ENCODE measurements at places on chromosomes 3 and 15.
A peak's percentile ranks its signal among the peaks of the same experiment; 100 is the strongest.

GRCh38 chr15:36334059-36334458 lies 245.4 kb upstream of the CDIN1 start:
- DNase-seq: no peak

GRCh38 chr3:156158656-156159295 lies 38.4 kb downstream of the KCNAB1 start:
- DNase-seq: no peak

DNA sequence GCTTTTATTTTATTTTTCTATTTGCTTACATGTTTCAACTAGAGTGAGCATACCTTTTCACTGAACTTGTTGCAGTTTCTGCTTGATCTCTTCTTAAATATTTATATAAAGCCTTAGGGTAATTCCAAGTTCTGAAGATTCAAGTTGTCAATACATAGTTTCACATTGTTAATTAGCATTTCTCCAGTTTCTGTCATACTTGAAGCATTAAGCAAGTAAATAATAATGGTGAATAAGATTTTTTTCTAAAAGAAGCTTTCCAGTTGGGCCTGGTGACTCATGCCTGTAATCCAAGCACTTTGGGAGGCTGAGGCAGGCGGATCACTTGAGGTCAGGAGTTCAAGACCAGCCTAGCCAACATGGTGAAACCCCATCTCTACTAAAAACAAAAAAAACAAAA lies 53.9 kb downstream of the CALML4 start:
- no peak for DNase-seq

- no peak for DNase-seq
These were observed 10.9 kb downstream of the KBTBD13 start for GRCh38 chr15:65087411-65087810.

- no peak for DNase-seq
These were observed 55.5 kb upstream of the PLXNA1 start for GRCh38 chr3:126927401-126927750.

DNA sequence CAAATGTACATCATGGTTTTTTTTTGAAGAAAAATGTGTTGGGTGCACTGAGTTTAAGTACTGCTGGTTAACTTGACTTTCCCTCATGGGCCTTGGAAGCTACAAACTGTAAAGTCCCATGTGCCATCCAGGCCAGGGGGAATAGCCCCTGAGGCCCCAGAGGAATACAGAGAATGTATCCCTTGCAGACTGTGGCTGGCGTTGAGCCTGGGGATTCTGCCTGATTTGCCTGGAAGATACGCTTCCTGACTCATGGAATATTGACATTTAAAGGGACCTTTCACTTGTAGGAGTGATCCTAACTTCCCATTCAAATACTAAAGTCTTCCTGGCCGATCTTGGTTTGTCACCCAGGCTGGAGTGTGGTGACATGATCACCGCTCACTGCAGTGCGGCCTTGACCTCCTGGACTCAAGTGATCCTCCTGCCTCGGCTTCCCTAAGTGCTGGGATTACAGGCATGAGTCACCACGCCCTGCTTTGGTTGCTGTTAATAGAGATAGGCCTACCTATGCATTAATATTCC lies 42.0 kb downstream of the ADAMTSL3 start:
- DNase-seq: no peak

DNA sequence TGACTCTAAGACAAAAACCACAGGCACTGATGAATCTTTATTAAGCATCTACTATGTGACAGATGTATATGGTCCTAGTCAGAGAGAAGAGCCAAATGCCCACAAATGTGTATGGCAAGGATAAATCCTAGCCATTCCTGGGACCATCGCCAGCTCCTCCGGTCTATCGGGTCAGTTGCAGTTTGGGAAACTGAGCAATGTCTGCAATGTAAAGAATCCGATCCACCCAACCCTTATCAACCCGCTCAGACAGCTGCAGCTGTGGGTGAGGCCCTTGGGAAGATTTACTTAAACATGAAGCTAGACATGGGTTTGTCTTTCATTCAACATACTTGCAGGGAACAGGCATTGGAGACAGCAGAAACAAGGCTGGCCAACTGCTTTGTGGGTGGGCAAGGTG lies 40.5 kb upstream of the CDV3 start:
- DNase-seq: no peak

DNA sequence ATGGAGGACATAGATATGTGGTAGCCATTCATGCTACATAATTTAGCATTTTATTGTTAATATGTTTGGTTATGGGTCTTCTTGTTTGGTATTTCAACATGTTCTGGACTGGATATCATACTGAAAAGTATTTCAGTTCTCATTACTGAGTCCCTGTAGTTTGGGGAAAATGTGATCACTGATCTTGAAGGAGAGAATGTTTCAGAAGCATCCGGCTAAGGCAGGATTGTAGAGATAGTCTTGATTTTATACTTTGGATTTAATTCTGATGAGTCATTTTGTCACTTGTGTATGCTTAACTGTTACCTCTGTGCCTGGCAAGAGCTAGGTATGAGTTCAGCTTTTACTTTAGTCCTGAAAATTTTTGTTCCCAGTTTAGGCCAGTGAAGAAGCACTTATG lies 7.1 kb downstream of the CHD2 start:
- DNase-seq: peak; percentile 57

- no peak for DNase-seq
These were observed 83.8 kb downstream of the EDEM1 start for GRCh38 chr3:5271372-5271683.

DNA sequence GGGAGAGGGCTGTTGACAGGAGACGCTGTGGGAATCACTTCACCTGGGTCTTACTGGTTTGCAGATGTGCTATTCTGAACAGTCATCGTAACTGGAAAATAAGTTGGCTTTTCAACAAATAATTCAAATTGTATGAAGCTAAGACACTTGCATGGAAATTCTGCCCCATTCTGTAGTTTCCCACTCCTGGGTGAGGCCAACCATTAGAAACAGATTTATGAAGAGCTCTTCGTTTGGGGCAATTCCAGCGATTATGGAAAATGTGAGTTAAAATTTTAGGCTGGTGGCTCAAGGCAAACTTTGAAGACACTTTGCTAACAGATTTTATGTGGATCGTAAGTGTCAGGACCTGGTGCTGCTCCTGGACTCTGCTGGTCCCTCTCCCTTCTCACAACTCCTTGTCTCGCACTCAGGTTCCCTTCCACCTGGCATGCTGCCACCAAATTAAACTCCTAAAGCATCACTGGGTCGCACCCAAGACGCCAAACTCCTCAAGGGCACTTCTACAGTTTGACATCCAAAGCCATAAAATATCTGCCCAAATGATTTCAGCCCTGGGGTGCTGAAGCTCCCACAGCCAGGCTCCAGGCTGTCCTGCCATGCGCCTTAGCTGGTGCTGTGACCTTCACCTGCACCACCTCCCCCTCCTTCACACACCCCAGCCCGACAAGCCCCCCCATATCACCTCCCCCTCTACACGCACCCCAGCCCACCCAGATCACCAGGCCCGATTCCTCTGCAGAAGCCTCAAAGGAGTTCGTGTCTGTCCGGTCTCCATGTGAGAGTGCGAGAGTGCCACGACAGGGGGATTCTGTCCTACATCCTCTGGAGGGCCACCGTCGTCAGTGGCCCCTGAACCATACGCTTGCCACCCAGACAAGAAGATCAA lies 138.4 kb downstream of the NSMCE3 start:
- DNase-seq: no peak

GRCh38 chr3:66639809-66640356 lies 139.1 kb upstream of the LRIG1 start:
- no peak for DNase-seq

DNA sequence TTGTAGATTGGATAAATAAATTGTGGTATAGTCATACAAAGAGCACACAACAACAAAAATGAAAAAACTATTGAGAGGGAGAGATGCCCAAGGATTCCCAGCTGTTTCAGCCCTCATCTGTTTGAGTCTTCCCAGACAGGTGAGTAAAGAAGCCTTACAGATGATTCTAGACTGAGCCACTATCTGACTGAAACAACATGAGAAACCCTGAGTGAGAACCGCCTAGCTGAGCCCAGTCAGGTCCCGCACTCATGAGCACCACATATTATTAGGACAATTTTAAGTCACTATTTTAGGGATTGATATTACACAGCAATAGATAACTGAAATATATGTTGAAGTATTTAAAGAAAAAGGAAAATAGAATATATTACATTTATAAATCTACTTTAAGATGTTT lies 19.0 kb downstream of the POPDC2 start:
- DNase-seq: no peak

DNA sequence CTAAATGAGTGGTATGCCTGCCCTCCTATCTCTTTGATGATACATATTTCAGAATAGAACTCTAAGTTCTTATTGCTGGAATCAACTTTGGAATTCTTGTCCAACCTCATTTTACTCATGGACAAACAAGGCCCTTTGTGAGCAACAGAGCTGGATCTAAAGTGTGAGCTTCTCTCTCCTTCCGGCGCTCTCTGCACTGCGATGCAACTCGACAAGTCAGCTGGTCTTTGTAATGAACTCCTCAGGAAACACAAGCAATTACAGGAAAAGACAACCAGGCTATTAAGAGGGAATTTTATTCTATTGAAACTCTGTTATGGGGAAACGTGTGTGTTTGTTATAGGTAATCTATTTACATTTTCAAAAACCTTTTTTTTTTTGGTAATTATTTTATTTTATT lies 20.3 kb upstream of the NRROS start:
- peak; percentile 21 for DNase-seq

All from pons (tissue), 1 donor.